ENCODE measurements at places on chromosomes 12 and 14. TPM values are rescaled to one million over a fixed set of nuclear protein-coding genes. Genes with fewer than 3 reads are reported as not detected.

DNA sequence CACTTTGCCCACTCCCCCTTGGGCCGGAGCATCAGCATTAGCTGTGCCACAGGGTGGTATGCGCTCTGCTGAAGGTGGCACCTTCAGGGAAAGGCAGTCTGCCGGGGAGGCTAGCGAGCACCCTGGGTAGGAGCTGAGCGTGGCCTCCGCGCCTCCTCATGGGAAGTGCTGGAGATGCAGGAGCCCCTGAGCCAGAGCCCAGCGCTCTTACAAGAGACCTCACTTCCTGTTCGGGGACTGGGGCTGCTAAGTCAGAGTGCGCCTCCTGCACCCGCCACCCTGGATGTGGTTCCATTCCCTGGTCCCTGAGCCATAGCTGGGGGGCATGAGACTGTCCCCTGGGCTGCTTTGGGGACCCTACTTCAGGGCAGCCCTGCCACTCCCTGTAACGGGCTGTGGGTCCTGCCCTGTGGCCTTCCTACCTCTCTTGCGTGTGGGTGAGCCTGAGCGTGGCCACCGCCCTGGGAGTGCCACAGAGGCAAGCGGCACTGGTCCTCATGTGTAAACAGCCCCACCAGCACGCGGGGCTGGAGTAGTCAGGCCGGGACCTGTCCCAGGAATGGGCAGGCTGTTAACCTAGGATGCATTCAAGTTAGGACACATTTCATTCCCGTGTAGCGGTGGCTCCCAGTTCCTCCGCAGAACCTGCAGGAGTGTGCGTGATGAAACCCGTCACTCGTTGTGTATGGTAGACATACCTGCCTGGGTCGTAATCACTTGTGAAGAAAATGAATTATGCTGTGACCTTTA, 19.4 kb downstream of the COA8 start:
- no peaks in the 10 kb centered on the region for H3K27me3 ChIP-seq
- no peak overlapping the region for H3K27ac ChIP-seq
- no peak for DNase-seq
- peaks cover 9% of the 10 kb centered on the region for H3K36me3 ChIP-seq
- H3K4me1 ChIP-seq: peaks cover 1% of the 10 kb centered on the region

DNA sequence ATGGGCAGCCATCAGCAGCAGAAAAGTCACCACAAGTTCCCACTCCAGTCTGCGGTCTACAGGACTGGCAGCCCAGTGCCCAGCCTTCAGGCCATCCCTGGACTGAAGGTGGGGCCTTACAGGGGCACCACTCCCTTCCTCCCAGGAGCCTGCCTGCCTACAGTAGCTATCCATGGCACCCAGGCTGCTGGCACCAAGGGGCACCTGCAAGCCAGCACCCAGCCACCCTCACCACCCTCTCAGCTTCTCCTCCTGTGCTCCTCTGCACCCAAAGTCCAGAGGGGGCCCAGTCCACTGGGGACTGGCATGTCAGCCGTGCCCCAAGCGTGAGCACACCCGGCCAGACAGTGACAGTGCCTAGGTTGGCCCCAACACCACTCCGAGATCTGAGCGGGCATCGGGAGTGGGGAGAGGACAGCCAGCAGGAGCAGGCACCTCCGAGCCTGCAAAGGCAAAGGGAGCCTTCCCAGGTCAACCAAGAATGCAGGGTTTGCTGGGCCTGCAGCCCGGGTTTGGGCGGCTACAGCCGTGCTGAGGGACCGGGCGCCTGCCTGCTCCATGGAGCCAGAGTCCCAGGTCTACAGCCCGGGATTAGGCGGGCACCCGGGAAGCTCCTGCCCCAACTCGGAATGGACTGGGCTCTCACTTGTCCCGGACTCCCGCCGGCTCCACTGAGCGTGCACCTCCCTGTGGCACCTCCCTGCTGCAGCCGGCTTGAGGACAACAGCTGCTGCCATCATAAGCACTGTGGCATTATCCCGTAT, 8.1 kb upstream of the OR6C65 start:
- H3K27ac ChIP-seq: no peak overlapping the region
- no peaks in the 10 kb centered on the region for H3K36me3 ChIP-seq
- DNase-seq: no peak
- H3K27me3 ChIP-seq: peaks cover 5% of the 10 kb centered on the region

- H3K27me3 ChIP-seq: no peaks in the 10 kb centered on the region
- H3K4me1 ChIP-seq: no peaks in the 10 kb centered on the region
- no peak overlapping the region for H3K4me3 ChIP-seq
- no peak for DNase-seq
Observed at GRCh38 chr14:46451800-46452199, 199.8 kb downstream of the RPL10L start.

GRCh38 chr12:111169032-111169431, 199.9 kb downstream of the PHETA1 start:
- no peak overlapping the region for H3K27ac ChIP-seq
- peaks cover 5% of the 10 kb centered on the region for H3K4me1 ChIP-seq
- no peaks in the 10 kb centered on the region for H3K36me3 ChIP-seq
- H3K27me3 ChIP-seq: peaks cover 8% of the 10 kb centered on the region
- H3K4me3 ChIP-seq: no peak overlapping the region
- DNase-seq: no peak

GRCh38 chr12:124025661-124026060, 52.6 kb downstream of the ZNF664 start:
- no peaks in the 10 kb centered on the region for H3K4me1 ChIP-seq
- H3K27me3 ChIP-seq: no peaks in the 10 kb centered on the region
- H3K36me3 ChIP-seq: no peaks in the 10 kb centered on the region
- no peak overlapping the region for H3K27ac ChIP-seq

- no peak overlapping the region for H3K4me3 ChIP-seq
- H3K36me3 ChIP-seq: no peaks in the 10 kb centered on the region
- no peaks in the 10 kb centered on the region for H3K27me3 ChIP-seq
- H3K4me1 ChIP-seq: no peaks in the 10 kb centered on the region
- no peak overlapping the region for H3K27ac ChIP-seq
Observed at GRCh38 chr12:85741046-85741445, 95.2 kb downstream of the RASSF9 start.

DNA sequence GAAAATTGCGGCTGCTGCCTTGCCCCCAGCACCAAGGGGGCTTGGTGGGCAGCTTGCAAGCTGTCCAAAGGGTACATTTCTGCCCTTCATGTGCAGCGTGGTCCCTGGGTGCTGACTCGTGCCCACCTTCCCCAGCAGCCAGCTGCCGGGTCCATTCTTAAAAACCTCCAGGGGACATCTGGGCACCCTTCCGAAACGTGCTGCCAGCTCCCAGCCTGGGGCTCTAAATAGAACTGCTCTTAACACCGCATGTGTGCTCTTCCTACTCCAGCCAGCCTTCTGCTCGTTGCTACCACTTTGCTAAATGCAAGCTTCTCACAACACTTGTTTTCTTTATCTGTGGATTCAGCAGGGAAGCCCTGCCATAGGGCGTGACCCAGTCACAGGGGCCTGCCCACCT, 66.0 kb downstream of the RIMBP2 start:
- H3K36me3 ChIP-seq: no peaks in the 10 kb centered on the region
- no peak overlapping the region for H3K4me3 ChIP-seq
- H3K27me3 ChIP-seq: no peaks in the 10 kb centered on the region
- DNase-seq: no peak
- no peak overlapping the region for H3K27ac ChIP-seq

DNA sequence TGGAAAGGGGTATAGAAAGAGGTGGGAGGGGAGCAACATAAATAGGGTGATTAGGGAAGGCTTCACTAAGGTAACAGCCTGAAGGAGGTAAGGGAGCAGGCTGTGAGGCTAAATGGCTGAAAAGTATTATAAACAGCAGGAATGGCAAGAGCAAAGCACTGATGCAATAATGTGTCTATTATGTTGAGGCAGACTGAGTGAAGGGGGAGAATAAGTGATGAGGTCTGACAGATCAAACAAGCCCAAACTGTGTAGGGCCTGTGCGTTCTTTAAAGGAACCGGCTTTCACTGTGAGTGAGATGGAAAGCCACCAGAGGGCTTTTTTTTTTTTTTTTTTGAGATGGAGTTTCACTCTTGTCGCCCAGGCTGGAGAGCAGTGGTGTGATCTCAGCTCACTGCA, 6.7 kb upstream of the VCPKMT start:
- H3K4me3 ChIP-seq: no peak overlapping the region
- H3K4me1 ChIP-seq: peaks cover 4% of the 10 kb centered on the region
- H3K27ac ChIP-seq: no peak overlapping the region
- no peak for DNase-seq

DNA sequence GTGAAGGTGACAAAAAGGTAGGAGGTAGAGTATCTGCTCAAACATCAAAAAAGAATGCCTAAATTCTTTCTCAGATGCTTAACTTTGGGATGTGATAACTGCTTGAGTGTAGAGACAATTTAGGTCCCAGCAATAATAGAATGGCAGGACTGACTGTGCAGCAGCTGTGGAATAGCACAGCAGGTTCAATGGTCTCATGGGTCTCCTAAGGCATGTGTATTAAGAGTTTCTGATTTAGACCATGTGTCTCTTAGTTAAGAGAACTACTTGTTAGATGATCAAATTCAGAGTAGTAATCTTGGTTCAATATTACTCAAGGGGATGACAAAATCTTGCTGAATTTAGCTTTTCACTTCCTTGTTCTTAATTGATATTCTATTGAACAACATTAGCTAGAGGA, 72.0 kb downstream of the ALX1 start:
- no peaks in the 10 kb centered on the region for H3K27me3 ChIP-seq
- H3K4me3 ChIP-seq: no peak overlapping the region
- H3K4me1 ChIP-seq: no peaks in the 10 kb centered on the region
- DNase-seq: no peak

DNA sequence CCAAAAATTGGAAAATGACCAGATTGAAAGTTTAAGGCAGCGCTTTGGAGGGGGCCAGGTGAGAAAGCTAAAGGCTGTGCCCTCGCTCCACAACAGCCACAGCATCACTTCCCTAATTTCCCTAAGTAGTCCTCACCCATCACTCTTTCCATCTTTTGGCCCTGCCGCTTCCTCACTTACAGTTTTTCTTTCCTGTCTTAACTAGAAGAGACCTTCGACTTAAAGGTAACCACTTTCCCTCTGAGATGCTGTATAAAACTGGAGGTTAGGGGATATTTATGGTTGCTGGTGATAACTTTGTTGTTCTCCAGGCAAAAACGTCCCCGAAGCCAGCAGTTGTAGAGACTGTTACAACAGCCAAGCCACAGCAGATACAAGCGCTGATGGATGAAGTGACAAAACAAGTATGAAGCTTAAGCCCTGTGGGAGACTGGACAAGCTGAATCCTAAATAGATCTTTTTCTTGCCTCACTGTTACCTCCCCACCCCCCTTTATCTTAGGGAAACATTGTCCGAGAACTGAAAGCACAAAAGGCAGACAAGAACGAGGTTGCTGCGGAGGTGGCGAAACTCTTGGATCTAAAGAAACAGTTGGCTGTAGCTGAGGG, 4.3 kb downstream of the DDIT3 start:
- peaks cover 82% of the 10 kb centered on the region for H3K36me3 ChIP-seq
- DNase-seq: no peak
- H3K27ac ChIP-seq: no peak overlapping the region
- no peak overlapping the region for H3K4me3 ChIP-seq

DNA sequence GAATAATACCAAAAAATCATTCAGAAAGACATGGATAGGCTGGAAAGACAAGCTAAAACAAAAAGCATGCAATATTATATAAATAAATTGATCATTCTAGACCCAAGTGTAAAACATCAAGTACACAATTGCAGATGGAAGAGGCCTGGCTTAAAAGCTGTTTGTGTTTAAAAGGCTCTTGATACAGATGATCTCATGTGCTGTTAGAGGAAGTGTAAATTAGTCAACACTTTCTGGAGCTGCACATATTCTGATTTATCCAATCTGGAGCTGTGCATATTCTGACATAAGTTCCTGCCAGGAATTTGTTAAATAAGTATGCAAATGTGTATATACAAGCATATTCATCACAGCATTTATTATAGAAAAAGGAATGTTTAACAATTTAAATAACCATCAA, 273.1 kb downstream of the RPS29 start:
- no peaks in the 10 kb centered on the region for H3K4me1 ChIP-seq
- no peaks in the 10 kb centered on the region for H3K36me3 ChIP-seq
- no peak overlapping the region for H3K4me3 ChIP-seq
- H3K27ac ChIP-seq: no peak overlapping the region
- no peaks in the 10 kb centered on the region for H3K27me3 ChIP-seq

EGLN3 gene
- total RNA-seq: 10.9 TPM

CLEC7A gene
- total RNA-seq: not detected
